ENCODE measurements at places on chromosomes 3 and 15.

DNA sequence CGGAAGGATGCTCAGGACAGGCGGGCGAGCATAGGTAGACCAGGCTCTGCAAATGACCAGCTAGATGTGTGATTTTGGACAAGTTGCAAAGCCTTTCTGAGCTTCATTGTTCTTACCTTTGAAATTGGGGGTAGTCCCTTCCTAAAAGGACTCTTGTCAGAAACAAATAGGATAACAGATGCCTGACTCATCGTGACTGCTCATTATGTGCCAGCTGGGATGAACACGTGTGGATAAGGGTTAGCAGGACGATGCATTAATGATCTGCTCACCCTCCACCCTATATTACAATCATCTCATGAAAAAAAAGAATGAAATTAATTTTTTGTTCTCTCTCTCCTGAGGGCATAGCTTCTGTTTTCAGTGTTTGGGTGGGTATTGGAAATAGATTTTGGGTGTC lies 223.4 kb downstream of the NR2F2 start:
- DNase-seq: no peak

DNA sequence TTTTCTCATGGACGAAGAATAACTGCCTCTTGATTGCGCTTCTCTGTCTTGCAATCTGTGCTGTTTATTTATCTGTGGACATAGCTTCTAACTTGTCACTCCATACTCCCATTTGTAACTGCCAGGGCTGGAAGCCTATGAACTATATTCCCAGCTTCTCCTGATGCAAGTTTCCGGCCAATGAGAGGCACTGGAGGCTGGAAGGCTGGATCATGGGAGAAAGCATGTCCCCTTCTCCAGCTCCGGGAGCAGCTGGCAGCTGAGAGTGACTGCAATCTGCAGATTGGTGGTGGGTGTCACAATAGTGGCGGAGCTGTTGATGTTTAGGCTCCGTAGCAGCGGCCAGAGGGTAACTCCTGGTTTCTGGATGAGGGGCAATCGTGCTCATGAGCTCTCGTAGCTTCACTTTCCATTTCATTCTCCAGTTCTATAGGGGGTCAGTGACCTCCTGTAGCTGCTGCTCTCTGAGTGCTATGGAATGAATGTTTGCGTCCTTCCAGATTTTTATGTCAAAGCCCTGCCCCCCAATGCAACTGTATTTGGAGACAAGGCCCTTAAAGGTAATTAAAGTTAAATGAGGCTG lies 35.7 kb upstream of the PCSK6 start:
- no peak for DNase-seq

GRCh38 chr3:148612278-148612677 lies 85.4 kb upstream of the AGTR1 start:
- no peak for DNase-seq

GRCh38 chr3:4674216-4674615 lies 181.1 kb downstream of the ITPR1 start:
- no peak for DNase-seq

DNA sequence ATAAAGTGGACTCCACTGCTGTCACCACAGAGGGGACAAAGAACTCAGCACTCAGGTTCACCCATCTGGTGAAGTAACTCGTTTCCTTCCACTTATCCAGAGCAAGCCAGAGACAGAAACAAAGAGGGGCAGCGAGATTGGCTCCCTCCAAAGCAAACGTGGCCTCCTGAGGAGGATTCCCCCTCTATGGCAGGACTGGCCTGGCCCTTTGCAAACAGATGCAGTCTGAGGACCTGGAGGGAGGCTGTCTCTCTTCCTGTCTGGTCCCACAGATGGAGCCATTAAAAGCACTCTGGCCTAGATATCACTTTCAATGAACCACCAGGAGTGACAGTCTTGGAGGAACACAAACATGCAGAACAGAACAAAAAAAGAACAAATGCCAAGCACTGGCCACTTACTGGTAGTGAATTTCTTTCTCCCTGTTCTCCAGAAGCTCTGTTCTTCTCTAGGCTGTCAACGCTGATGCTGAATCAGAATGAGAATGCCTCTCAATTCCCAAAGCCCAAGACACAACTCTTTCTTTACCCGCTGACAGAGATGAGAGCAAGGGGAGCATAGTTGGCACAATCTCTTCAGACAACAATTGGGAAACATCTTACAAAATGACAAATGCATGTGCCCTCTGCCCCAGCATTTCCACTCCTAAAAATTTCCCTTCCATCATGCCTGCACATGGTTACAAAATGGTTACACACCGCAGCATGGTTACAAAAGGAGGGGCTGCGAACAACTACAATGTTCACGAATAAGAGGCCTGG lies 14.3 kb downstream of the KLHL25 start:
- DNase-seq: no peak

DNA sequence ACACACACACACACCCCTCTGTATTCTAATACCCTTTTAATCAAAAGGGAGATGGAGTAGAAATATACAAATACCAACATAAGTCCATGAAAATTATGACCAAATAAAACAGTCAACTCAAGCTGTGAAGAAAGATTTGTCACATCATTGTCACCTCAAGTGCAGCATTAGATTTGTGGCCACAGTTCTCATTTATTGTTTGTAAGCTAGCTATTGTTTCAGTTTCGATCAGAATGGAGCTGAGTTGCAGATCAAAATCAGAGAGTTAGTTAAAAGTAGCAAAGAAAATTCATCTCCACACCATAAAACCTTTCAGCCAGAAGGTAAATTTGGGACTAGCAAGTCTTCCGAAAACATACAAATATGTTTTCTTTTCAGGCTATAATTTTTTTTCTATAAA lies 267.7 kb upstream of the LMCD1 start:
- DNase-seq: no peak

GRCh38 chr15:31069360-31070000 lies 32.0 kb downstream of the TRPM1 start:
- no peak for DNase-seq

GRCh38 chr3:106819440-106819839 lies 557.8 kb upstream of the CCDC54 start:
- DNase-seq: no peak

DNA sequence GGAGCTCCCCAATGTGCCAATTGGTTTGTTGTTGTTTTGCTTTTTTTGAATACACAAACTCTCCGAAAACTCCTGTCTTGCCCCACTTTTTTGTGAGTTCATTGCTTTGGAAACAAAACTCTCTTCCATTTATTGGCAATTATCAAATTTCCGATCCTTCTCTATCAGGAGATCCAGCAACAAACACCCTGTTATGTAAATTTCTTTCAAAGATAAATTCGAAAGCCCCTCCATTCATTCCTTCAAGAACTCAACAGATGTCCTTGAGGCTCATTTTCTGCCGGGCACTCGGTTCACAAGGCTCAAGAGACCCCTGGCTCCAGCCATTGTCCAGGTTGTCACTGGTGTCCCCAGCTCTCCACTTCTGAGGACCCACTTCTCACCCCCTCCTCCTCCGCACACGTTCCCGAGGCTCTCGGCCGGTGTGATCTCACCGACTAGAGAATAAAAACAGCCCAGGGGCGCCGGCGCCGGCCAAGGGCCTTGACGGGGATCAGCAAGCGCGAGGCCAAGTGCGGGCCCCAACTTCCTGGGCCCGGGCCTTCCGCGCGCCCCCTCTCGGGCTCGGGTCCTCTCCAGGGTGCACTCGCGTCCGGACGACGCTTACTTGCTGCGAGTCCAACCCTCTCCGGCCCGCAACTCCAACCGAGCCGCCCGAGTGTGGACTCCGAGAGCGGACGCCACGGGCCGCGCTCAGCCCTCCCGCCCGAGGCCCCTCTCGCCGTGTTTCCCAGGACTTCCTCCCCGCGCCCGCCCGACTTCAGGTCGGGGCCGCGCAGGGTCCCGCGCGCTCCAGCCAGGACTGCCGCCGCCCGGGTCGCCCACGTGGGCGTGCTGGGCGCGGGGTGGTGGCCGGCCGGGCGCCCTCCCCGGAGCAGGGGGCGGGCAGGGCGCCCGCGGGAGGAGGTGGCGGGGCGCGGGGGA lies 533 bp upstream of the SMAD3 start:
- no peak for DNase-seq

GRCh38 chr15:56001471-56002078 lies 8.2 kb upstream of the NEDD4 start:
- no peak for DNase-seq

DNA sequence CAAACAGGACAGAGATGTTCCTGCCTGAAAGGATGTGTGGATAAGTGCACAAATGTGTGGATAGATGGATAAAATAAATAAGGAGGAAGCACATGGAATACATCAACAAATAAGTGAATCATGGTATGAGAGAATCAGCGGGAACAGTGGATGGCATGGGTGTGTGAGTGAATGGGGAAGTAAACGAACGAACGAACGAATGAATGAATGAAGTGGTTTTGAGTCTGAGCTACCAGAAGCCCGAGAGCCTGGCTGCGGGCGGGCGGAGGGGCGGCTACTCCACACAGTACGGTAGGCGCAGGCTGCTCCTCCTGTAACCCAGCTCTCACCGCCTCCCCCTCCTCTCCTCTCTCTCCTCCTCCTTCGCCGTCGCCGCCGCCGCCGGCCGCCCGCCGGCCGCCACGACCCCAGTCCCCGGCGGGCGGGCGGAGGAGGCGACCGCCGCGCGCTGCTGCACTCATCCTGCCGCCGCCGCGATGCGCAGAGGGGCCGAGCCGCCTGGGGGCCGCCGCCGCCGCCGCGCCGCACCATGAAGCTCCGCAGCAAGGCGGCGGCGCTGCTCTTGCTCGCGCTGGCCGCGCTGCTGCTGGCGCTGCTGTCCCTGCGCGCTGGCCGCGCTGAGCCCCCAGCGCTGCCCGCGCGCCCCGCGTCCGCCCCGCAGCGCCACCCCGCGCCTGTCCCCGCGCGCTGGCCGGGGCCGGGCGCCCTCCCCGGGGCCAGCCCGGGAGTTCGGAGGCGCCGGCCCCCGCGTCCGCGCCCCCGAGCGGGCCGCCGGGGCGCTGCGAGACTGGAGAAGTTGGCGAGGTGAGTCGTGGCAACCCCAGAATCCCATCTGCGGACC lies at the start of gene GXYLT2:
Gene GXYLT2, plus strand, starts transcription at position 342 of the 841 bp plus-strand sequence. Its CDS starts 188 bp downstream, at position 530.
- no peak for DNase-seq

- DNase-seq: no peak
Measured at GRCh38 chr3:167251678-167252077, 128.4 kb downstream of the ZBBX start.

DNA sequence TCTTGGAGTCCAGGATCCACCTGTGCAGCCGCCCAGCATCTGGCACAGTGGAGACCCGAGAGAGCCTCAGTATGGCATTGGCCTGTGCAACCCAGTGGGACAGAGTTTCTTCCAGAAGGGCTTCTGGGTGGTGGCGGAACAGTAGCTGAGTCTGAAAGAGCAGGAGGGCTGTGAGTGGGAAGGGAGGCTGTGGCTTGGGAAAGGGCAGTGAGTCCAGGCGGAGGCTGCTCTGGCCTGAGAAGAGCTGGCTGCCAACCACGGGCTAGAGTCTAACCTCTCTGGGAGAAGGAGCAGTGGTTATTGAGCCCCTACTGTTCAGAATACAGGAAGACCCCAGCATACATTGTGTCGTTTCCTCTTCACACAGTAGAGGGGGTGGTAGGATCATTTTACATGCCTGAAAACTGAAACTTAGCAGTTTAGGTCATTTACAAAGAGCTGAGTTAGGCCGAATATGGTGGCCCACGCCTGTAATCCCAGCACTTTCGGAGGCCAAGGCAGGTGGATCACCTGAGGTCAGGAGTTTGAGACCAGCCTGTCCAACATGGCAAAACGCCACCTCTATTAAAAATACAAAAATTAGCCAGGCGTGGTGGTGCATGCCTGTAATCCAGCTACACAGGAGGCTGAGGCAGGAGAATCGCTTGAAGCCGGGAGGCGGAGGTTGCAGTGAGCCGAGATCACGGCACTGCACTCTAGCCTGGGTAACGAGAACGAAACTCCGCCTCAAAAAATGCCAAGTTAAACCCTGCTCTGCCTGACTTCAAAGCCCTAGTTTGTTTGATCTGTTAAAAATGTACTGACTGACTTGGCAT lies 3.2 kb downstream of the AEN start:
- no peak for DNase-seq

GRCh38 chr3:116302087-116302747 lies 143.1 kb downstream of the LSAMP start:
- DNase-seq: no peak

- DNase-seq: no peak
Measured at GRCh38 chr3:144737281-144737680, 765.7 kb downstream of the DIPK2A start.

DNA sequence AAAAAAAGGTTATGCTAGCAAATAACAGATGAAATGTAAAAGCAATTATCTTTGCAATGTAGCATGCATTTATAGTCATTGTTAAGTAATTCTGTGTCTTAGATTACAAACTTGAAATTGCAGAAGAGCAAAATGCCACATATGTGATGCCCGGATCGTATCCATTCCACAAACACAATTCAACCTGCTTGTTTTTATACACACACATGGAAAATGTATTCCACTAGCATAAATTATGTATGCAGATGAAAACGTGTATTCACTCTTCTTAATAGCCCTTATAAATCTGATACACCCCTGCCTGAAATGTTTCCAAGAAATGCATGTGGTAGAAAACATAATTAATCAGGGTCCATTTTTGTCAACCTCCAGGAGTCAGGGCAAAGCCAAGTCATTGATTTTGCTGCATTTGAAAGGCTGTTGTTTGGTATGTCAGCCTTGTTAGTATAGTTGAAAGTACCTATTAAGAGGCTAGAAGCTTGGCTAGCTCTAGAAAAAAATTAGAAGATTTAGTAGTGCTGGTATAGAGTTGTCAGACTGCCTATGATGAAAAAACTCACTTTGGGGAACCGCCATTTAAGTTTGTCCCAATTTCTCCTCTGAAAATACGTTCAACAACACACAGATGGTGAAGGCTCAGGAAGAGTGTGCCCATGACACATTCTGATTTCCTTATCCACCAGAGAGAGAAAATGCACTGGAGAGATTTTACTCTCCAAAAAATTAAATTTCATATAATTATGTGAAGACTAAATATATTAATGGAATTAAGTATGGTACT lies 69.2 kb upstream of the TMC3 start:
- no peak for DNase-seq

- no peak for DNase-seq
Measured at GRCh38 chr15:56917652-56918045, 795 bp upstream of the TCF12 start.

DNA sequence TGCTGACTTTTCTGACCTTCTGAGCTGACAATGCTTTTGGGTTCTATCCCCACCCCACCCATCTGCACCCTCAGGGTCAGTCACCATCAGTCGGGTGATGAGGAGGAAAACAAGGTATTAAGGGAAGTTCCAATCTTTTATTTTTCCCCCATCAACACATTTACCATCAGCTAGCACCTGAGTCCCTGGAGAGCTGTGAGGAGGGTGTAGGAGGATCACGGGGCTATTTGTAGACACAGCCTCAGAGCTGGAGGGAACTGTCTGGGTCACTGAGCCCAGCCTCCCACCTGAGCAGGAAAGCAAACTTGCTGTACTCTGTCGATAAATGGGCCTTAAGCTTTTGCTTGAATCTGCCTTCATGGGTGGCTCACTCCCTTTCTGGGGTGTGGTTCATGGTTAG lies 24.8 kb upstream of the ZFAND6 start:
- no peak for DNase-seq

GRCh38 chr3:164929642-164930041 lies 148.7 kb downstream of the SI start:
- no peak for DNase-seq

GRCh38 chr3:152760024-152760563 lies 74.8 kb upstream of the P2RY1 start:
- DNase-seq: no peak

DNA sequence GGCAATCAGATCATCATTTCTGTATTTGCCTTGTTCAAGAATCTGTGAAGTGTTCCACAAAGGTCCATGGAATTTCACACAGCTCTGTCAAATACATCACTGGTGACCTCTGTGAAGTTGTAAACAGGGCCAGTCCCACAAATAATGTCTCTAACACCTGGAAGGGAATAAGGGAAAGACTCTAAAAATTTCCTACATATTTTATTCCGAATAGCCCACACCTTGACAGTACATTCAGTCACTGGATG lies at the start of gene C3orf49:
Gene C3orf49, plus strand, starts transcription at position 149 of the 248 bp plus-strand sequence. CDS start 173 bp downstream, outside the sequence.
- DNase-seq: no peak
